ENCODE measurements at places on chromosomes 5 and 9. TPM values are rescaled to one million over a fixed set of nuclear protein-coding genes. Genes with fewer than 3 reads are reported as not detected.

GRCh38 chr5:58827463-58827862 lies 244.6 kb downstream of the RAB3C start:
- no peak for DNase-seq
- H3K36me3 ChIP-seq: no peaks in the 10 kb centered on the region
- H3K27ac ChIP-seq: no peak overlapping the region
- H3K27me3 ChIP-seq: no peaks in the 10 kb centered on the region
- H3K4me3 ChIP-seq: no peak overlapping the region
- no peaks in the 10 kb centered on the region for H3K4me1 ChIP-seq

DNA sequence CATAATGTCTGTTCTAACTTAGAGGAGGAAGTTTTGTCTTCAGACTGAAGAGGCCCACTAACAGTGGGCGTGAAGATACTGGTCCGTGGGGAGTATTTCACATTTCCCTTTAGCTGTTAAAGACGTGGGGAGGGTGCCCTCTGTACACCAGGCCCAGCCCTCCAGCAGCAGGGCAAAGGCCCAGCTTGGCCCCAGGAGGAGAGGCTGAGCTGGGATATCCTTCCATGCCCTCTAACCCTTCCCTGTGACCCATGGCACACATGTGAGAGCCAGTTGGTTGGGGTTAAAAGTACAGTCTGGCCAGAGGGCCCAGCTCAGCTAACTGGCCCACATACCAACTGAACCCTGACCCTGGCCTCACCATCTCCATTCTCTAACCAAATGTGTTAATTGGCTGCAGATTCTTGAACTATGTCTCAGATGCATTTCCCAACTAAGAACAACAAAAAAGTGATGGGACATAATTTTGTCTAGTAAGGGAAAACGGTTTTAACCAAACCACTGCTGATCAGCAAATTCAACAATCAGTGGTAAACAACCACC lies 74.4 kb downstream of the LHFPL2 start:
- DNase-seq: no peak
- no peak overlapping the region for H3K4me3 ChIP-seq
- H3K27me3 ChIP-seq: no peaks in the 10 kb centered on the region
- H3K4me1 ChIP-seq: peaks cover 34% of the 10 kb centered on the region
- H3K36me3 ChIP-seq: no peaks in the 10 kb centered on the region
- no peak overlapping the region for H3K27ac ChIP-seq

DNA sequence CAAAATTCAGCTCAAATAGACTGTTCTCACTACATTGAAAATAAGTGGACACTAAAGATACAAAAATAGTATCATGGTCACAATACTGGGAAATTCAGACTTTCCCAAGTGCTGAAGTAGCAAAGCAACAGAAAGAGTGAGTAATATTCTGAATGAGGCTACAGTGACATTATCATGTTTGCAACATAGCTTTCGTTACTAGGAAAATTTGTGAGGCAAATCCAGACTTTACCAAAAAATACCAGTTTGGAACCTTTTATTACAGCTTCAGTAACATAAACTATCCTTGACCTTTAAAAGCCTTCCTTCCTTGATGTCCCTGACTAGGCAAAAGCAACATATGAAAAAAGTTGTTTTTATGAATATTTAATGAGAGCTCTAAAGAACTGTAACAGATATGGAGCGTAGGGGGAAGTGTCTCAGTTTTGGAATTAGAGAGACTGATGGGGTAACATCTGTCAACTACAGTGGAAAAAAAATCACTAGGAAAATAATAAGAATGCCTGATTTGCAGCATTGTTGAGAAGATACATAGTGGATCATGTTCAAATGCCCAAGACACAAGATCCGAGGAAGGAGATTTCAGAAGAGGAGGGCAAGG lies 312.9 kb downstream of the ADGRV1 start:
- peak; percentile 41 for DNase-seq
- no peak overlapping the region for H3K27ac ChIP-seq
- H3K4me1 ChIP-seq: peaks cover 13% of the 10 kb centered on the region
- peaks cover 44% of the 10 kb centered on the region for H3K27me3 ChIP-seq
- H3K4me3 ChIP-seq: no peak overlapping the region
- no peaks in the 10 kb centered on the region for H3K36me3 ChIP-seq

GRCh38 chr9:72790989-72791388 lies 161.9 kb downstream of the ALDH1A1 start:
- H3K4me3 ChIP-seq: no peak overlapping the region
- DNase-seq: no peak
- no peaks in the 10 kb centered on the region for H3K27me3 ChIP-seq
- no peak overlapping the region for H3K27ac ChIP-seq
- H3K36me3 ChIP-seq: no peaks in the 10 kb centered on the region

- H3K36me3 ChIP-seq: 0 out of 2 replicates have a peak, but pooled peaks cover 2% of the 10 kb centered on the region
- no peaks in the 10 kb centered on the region for H3K27me3 ChIP-seq
- no peak overlapping the region for H3K27ac ChIP-seq
- H3K4me3 ChIP-seq: no peak overlapping the region
- no peaks in the 10 kb centered on the region for H3K4me1 ChIP-seq
- DNase-seq: peak; percentile 38
Measured at GRCh38 chr5:862367-863243, 11.8 kb upstream of the ZDHHC11 start.

The OLFM1 gene
- total RNA-seq: 18.6 TPM

DNA sequence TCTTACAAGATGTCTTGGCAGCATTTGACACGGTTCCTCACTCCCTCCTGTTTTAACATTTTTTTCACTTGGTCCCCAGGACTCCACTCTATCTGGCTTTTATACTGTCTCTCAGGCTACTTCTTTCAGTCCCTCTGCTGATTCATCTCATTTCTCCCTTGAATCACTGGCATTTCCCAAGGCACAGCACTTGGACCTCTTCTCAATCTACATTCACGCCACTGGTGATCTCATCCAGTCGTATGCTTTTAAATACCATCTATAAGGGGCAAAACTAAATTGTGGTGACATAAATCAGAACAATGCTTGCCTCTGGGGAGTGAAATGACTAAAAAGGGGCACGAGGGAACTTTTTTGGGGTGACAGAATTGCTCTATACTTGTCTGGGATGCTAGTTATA lies 47.1 kb downstream of the MAPKAP1 start:
- peak overlapping the region; percentile 81 for H3K27ac ChIP-seq
- DNase-seq: peak; percentile 93
- peak overlapping the region; percentile 9 for H3K4me3 ChIP-seq
- peaks cover 42% of the 10 kb centered on the region for H3K4me1 ChIP-seq

- H3K27ac ChIP-seq: no peak overlapping the region
- peak; percentile 85 for DNase-seq
- H3K36me3 ChIP-seq: no peaks in the 10 kb centered on the region
- H3K4me1 ChIP-seq: peaks cover 17% of the 10 kb centered on the region
- H3K27me3 ChIP-seq: no peaks in the 10 kb centered on the region
Measured at GRCh38 chr9:69131682-69132081, 42.4 kb upstream of the TJP2 start.

GRCh38 chr5:93735378-93735777 lies 6.0 kb downstream of the POU5F2 start:
- H3K4me1 ChIP-seq: 0 out of 2 replicates have a peak, but pooled peaks cover 7% of the 10 kb centered on the region
- H3K27ac ChIP-seq: no peak overlapping the region
- DNase-seq: peak; percentile 38
- no peak overlapping the region for H3K4me3 ChIP-seq
- no peaks in the 10 kb centered on the region for H3K27me3 ChIP-seq
- H3K36me3 ChIP-seq: no peaks in the 10 kb centered on the region

DNA sequence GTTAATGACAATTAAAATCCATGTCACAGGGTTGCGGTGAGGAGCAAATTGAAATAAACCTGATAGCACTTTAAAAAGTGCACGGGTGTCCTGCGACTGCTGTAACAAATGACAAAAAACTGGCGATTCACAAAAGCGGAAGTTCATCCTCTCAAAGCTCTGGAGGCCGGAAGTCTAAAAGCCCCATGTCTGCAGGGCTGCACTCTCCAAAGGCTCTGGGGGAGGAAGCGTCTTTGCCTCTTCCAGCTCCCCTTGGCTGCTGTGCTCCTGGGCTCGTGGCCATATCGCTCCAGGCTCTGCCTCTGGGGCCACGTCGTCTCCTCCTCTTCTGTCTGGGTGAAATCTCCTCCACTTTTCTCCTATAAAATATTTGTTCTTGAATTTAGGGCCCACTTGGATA lies 273.9 kb upstream of the IRX2 start:
- H3K27ac ChIP-seq: no peak overlapping the region
- no peaks in the 10 kb centered on the region for H3K36me3 ChIP-seq
- H3K4me1 ChIP-seq: no peaks in the 10 kb centered on the region
- no peaks in the 10 kb centered on the region for H3K27me3 ChIP-seq

The STARD4 gene
- total RNA-seq: 45.3 TPM

The FGF18 gene
- not detected for total RNA-seq

GRCh38 chr5:123279136-123279535 lies 144.1 kb downstream of the CEP120 start:
- H3K36me3 ChIP-seq: no peaks in the 10 kb centered on the region
- H3K27me3 ChIP-seq: peaks cover 22% of the 10 kb centered on the region
- peaks cover 5% of the 10 kb centered on the region for H3K4me1 ChIP-seq

The AMBP gene
- not detected for total RNA-seq
